CD4-positive, alpha-beta T cell treated with Interleukin-17A for 1 hour (primary cell): ENCODE measurements at places on chromosomes 11 and 22.

- peak; percentile 77 for DNase-seq
These were observed at the start of gene ATXN10 for GRCh38 chr22:45671783-45672563. Gene ATXN10 (plus strand): TSS chr22:45671834. CDS start chr22:45672064, 230 bp downstream.

DNA sequence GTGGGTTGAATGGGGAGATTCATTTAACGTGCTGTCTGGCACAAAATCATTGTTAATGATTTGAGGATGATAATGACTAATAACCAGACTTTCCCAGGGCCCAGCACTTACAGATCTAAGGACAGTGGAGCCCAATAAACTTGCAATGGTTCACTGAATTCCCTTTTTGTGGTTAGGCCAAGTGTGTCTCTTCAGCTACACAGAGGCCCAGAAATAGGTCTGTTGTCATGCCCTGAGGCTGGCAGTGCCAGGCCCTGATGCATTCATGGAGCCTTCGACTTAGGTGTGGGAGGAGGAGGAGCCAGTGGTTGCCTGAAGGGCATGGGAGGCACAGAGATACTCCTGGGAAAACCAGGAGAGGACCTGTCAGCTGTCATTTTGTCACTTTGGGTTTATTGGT, 56.1 kb downstream of the KIAA1671 start:
- DNase-seq: no peak

DNA sequence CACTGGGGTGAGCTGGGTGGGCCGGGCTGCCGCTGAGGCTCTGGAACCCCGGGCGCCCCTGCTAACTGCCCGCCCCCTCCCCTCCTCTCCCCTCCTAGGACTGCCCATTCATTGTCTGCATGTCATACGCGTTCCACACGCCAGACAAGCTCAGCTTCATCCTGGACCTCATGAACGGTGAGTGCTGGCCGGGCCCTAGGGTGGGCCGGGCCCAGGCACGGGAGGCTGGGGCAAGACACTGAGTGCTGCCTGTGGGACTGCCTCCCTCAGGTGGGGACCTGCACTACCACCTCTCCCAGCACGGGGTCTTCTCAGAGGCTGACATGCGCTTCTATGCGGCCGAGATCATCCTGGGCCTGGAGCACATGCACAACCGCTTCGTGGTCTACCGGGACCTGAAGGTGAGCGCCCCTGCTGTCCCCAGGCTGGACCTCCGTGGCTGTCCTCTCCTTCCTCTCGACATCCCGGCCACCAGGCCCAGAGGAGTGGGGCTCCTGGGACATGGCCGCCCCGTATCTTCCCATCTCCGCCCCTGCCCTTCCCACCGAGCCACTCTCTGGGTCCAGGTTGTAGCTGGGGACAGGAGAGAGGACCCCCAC, 7.5 kb upstream of the ANKRD13D start:
- DNase-seq: no peak

GRCh38 chr11:12991426-12991825, 17.7 kb upstream of the RASSF10 start:
- DNase-seq: no peak

- peak; percentile 84 for DNase-seq
These were observed at the start of gene CCDC116 for GRCh38 chr22:21632237-21632895. Gene CCDC116 (plus strand): TSS chr22:21632760. CDS start chr22:21633182, 422 bp downstream.

GRCh38 chr22:48373626-48374173, 1454.0 kb downstream of the BRD1 start:
- DNase-seq: no peak

DNA sequence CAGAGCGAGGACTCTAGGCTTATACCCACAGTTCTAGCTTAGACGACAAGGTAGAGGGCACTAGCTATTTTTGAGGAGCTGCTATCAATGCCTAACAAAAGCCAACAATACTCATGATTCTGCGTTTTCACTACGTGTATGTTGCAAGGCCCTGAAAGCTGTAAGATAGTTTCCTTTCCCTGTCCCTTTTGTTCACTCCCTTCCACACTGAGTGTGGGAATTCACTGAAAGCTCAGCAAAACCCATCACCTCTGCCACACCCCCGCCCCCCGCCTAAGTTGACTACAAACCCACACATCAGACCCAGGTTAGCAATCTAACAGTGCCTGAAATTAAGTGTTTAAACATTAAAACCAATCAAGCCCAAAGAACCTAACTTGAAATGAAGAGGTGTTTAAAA, 6.2 kb upstream of the LDLRAD3 start:
- DNase-seq: no peak

DNA sequence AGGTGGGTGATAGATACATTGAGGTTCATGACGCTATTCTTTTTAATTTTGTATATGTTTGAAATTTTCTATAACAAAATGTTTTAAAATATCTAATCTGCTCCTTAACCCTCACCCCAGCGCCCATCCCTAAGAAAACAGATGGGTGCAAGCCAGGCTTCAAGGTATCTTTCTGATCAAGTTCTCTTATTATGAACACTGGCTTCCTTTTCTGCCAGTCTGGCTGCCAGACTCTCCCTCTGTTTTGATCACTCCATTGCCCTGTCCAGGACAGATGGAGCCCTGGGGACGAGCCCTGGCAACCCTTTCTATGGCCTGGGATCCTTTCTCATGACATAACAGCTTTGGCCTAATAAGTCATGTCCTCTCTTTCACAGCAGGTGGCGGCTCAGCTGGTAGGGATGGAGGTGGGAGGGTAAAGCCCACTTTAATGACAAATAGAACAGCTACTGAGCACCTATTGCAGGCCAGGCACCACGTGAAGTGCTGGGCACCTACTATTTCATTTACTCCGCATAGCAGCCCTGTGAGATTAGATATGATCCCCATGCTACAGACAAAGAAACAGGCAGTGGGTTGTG, 38.4 kb downstream of the DRD2 start:
- no peak for DNase-seq
